DMS53 (cell line): ENCODE measurements at places on chromosomes 4 and X.

GRCh38 chr4:25991340-25991739 is 77.3 kb downstream of the SMIM20 start:
- DNase-seq = no peak

GRCh38 chr4:128768373-128768996 is 41.0 kb upstream of the JADE1 start:
- DNase-seq = peak; percentile 7

GRCh38 chrX:65990702-65991101 is 49.2 kb downstream of the VSIG4 start:
- DNase-seq = no peak

DNA sequence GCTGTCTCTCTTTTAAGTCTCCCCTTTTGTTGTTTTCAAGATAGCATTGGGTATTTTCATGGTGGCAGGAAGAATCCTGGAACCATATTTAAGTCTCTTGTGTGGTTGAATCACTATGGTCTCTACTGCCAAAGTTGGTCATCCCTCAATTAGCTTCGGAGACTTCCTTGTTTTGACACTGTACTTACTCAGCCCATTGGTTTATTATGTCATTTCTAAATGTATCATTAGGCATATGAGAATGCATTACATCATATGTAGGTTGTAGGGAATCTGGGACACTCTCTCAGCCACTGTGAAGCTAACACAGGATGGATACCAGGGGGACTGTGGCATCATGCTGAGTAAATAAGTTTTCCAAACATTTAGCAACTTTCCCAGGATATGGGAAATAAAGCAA is 211.8 kb downstream of the DTHD1 start:
- peak; percentile 22 for DNase-seq

DNA sequence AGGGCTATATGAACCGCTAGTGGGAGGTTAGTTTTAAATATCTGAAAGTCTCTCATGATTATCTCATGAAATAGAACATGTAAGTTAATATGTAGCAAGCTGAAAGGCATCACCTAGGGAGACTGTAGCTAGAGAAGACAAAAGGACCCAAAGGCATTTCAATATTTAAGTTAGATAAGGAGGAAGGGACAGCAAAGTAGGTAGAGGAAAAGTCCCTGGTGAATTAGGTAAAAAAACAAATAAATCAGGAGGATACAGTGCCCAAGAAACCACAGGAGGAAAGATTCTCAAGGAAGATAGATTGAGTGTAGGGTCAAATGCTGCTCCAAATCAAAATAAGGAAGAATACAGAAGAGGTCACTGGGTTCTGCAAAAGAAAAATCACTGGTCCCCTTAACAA is 175.5 kb downstream of the GASK1B start:
- no peak for DNase-seq

GRCh38 chrX:149527705-149528104 is 13.1 kb upstream of the EOLA1 start:
- DNase-seq = peak; percentile 76

- DNase-seq = no peak
These were observed 540.5 kb upstream of the BOD1L1 start for GRCh38 chr4:14167876-14168510.

DNA sequence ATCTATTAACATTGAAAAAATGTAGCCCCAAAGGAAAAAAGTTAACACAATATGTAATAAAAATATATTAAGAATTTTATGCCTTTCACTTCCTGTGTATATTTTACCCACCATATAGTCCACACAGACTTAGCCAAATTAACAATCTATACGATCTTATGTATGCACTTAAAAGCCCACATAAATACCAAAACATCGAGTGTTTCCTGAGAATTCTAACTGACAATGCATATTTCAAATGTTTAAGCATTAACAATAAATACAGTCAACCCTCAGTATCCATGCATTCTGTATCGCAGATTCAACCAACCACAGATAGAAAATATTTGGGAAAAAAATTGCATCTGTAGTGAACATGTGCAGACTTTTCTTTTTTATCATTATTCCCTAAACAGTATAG is 226.8 kb downstream of the COL25A1 start:
- DNase-seq = no peak

GRCh38 chr4:163109967-163110366 is 56.7 kb downstream of the NAF1 start:
- DNase-seq = peak; percentile 62

GRCh38 chr4:54097152-54097551 is 2.8 kb upstream of the GSX2 start:
- no peak for DNase-seq

DNA sequence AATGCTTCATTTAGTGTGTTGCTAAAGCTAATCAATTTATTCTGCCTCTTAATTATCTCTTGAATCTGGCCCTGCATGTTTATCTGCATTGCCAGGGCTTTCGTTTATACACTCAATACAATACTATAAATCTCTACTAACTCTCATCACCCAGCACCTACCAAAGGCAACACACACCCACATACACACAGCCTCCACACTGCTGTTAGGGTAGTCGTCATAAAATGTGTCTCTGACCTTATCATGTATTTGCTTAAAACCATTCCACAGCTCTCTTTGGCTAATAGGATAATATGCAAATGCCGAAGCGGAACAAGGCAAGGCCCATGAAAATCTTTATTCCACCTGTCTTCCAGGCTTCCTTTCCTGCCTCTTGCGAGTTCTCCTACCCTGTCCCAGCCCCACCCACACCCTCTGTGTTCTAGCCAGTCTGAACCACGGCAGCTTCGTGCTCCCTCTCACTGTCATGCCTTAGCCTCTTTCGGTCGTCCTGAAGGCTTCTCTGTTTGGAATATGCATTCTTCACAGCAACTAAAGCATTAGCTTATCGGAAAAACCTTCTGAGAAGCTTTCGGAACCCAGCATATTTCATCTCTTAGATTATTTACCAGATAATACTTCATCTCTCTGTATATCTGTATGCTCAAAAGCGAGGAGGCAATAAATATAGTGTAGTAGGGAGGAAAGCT is 333.5 kb downstream of the TENM3 start:
- no peak for DNase-seq

GRCh38 chr4:182904211-182904761 is 12.9 kb downstream of the DCTD start:
- DNase-seq = no peak

GRCh38 chr4:112170451-112170993 is 25.3 kb downstream of the FAM241A start:
- peak; percentile 49 for DNase-seq

GRCh38 chr4:118221227-118221800 is 131.5 kb downstream of the PRSS12 start:
- no peak for DNase-seq

DNA sequence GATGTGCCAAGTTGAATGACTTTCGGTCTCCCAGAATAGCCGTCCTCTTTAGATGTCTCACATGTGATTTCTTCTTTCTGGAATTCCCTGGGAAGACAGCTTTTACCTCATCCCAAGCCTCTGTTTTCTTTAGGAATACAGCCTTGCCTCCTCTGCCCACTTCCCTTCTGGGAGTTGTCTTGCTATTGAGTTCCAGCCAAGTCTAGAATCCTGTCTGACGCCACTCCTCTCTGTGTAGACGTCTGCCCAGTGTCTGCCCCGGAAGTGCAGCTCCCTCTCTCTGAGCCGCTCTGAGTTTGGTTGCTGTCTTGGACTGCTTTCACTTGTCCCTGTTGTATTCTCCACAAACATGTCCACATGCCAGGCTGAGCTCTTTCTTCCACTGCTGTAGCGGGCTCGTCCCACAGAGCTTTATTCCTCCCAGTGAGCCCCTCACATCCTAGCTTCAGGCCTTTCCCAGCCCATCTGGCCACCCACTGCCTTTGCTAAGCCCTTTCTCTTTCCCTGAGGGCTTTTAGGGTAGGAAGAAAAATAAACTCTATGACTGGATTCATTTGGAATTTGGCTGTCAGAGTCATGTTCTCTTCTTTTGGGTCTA is 9.0 kb upstream of the IGFBP7 start:
- DNase-seq = no peak

DNA sequence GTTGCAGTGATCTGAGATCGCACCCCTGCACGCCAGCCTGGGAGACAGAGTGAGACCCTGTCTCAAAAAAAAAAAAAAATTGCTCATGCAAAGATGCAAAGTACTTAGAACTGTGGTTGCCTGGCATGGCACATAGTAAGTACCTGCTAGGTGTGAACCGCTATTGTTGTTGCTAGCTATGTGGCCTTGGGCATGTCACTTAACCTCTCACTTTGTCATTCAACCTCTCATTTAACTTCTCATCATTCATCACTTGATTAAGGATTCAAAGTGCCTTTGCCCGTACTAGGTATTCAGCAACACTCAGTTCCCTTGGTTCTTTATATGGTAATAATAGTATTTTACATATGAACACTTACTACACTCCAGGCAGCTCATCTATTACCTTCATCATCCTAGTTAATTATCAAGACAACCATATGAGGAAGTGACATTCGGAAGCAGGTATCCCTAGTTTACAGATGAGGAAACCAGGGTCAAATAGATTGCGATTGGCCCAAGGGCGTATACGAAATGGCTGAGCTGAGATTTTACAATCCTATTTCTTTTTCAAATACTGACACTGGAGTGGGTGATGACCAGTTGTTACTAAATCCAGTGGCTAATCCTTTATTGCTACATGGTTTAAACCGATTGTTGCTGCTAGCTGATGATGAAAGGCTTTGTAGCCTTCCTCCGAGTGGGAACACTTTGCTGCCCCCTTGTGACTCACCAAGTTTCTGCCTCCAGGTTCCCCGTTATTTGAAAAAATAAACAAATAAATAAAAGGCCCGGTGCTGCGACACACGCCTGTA is 28.8 kb upstream of the SOWAHD start:
- peak; percentile 80 for DNase-seq

GRCh38 chr4:29734343-29735213 is 985.6 kb upstream of the PCDH7 start:
- DNase-seq = no peak

- DNase-seq = no peak
These were observed 742.6 kb downstream of the FAT4 start for GRCh38 chr4:126057371-126057770.

- no peak for DNase-seq
These were observed 68.5 kb downstream of the SH3RF1 start for GRCh38 chr4:169202145-169202699.

GRCh38 chrX:3129256-3129655 is 88.0 kb downstream of the ARSF start:
- DNase-seq = no peak

DNA sequence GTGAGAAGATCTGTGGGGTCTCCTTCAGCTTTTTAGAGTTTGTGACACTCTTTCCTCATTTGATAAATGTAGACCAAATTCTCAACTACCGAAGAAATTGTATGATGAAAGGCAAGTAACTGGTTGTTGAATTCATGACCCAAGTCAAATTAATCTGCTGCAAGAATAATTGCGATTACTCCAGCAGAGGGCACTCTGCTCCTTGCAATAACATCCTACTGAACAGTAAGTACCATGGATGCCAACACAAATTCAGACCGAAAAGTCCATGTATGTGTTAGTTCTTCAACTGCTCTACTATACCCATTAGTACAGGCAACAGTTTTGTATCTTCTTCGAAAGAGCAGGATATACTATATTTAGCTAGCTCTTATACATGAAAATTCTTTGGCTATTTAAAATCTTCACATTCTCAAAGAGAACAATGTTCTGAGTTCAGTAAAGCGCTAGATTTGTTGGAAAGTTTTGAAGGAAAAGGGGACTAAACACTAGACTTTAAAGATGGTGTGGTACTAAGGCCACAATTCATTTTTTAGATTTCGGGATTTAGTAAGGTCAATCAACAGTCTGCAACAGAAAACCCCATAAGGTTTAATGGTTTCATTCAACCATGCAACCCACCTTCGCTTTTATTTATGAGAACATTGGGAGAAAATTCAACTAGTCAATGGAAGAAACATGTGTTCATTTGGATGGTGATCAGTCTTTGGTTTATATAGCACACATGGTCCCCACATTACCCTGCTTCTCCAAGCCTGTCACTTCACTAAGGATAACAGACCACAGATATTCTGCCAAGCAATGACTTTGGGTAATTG is 105.4 kb upstream of the TBC1D9 start:
- peak; percentile 85 for DNase-seq

- peak; percentile 71 for DNase-seq
These were observed at the start of gene ATOH1 for GRCh38 chr4:93828332-93828994. ATOH1 (plus strand) TSS chr4:93828753; CDS start chr4:93828927, 174 bp downstream.

- no peak for DNase-seq
These were observed 34.9 kb upstream of the USP9X start for GRCh38 chrX:41050359-41050758.

GRCh38 chr4:122259849-122260248 is 107.7 kb downstream of the BLTP1 start:
- no peak for DNase-seq

DNA sequence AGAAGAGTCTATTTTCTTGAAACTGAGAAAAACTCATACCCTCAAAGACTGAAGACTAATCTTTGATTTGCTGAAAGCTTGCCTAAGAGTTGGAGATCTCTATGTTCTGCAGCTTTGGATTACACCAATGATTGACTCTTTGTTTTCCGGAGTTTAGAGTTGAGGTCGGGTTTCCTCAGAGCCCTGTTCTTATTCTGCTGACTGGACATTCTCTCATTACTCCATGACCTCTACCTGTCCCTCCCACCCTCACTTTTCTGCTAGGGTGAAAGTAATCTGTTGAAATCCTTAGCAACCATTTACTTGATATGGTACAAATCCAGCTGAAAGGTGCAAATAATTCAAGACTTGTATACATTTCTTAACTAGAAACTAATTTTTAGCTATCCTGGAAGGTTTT is 421.5 kb upstream of the FRG1 start:
- no peak for DNase-seq

GRCh38 chr4:6180841-6181631 is 19.3 kb downstream of the JAKMIP1 start:
- no peak for DNase-seq

DNA sequence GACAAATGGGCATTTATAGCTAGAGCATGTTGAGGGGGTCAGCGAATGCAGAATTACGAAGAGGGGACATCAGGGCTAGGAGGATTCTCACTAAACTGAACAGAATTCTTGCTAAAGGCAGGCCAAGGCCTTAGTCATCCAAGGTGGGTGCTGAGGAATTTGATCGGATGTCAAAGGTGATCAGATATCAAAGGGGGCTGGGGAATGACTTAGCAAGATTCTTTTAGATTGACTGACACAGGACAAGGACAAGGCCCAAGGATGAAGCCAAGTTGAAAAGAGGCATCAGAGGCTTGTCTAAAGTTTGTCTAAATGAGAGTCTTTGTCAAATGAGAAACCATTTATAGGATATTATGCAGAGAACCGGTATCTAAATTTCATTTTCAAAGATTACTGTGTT is 9.7 kb downstream of the TMEM184C start:
- DNase-seq = no peak

DNA sequence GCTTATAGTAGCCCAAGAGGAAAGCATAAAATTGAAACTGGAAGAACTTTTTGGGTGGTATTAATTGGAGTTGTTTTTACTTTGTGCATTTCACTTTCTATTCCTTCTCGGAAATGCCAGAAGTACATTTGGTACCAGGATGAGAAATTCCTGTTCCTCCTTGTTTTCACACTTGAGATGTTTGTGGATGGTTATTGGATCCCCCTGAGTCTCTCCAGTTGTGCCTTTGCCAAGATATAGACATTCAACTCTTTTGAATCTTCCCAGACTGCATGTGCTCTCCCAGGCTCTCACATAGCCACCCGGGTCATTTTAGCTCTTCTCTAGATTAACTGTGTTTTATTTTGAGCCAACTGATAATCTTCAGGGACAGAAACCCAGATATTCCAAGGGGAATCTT is 120.5 kb downstream of the AFF1 start:
- DNase-seq = no peak
